ENCODE measurements at places on chromosomes 1 and 21.

DNA sequence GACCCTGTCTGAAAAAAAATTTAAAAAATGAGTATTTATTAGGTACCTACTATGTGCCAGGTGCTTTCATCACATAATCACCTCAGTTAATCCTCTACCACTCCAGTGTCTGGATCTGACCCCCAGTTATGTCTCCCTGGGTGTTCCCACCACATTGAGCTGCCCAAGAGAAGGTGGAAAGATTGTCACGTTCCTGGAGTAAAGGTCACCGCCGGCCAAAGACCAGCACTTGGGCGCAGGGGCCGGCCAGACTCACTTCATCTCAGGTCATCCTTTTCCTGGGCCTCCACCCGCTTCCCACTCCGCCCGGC, 714 bp downstream of the PYCR2 start:
- DNase-seq: no peak

- no peak for DNase-seq
Observed at GRCh38 chr1:18072066-18072465, 35.5 kb upstream of the IGSF21 start.

GRCh38 chr1:107787299-107787698, 177.7 kb downstream of the VAV3 start:
- DNase-seq: no peak

DNA sequence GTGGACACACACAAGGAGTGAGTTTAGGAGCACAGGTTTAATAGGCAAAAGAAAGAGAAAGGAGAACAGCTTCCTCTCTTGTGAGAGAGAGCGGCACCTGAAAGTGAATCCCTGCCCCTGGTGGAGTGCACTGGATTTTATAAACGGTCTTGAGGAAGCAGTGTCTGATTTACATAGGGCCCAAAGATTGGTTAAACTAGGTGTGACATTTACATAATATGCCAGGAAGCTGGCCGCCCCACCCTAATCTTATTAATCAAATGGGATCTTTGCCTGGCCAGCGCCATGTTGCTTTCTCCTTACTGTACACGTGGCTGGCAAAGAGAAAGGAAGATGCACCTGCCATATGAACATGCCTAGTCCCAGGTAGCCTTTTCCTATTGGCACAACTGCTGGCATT, 38.7 kb downstream of the CFH start:
- DNase-seq: no peak

Measured in activated T-helper 1 cell treated with Interleukin-2 at 50 U/mL for 16 hours (primary cell).